ENCODE measurements at places on chromosomes 1 and 21. TPM values are rescaled to one million over a fixed set of nuclear protein-coding genes. Genes with fewer than 3 reads are reported as not detected.

DNA sequence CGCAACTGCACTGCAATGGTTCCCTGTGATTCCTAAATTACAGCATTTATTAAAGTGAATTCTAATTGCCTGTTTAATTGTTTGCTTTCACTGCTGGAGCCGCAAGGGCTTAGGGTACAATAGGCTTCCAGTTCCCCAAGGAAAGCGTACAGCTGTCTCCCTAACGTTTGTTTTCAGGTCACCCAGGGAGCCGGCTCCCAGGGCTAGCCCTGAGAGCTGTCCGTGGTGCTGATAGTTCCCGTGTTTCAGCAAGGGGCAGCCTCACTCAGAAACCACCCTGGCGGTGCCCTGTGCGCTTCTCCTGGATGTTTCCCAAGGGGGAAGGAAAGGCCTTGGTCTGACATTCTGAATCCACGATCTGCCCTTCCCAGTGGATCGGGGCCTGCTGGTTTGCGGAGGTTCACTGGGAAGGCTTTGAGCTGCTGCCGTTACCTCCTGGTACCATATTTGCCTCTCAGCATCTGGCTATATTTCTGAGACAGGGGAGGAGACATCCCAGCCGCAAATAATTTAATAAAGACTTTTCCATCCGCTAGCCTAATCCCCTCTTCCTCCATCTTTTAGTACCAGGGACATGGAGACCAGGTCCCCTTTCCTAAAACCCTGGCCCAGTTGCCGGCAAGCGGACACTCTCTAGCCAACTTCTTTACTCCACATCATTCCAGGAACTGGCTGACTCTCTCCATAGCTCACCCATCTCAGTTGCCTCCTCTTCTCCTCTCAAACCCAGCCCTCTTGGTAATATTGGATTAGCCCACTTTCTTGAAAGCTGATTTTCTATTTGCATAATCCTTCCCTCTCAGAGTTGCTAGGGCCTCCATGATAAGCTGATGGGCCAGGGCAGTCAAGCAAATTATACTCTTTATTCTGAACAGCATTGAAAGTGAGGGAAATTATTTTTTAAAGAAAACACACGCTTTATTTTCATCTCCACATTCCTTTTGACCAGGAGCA lies 149.0 kb downstream of the IGSF21 start:
- peak; percentile 87 for DNase-seq

GRCh38 chr1:211347077-211347844 lies 20.6 kb downstream of the TRAF5 start:
- DNase-seq, result no peak

GRCh38 chr1:151267760-151268159 lies 13.2 kb downstream of the PSMD4 start:
- no peak for DNase-seq

DNA sequence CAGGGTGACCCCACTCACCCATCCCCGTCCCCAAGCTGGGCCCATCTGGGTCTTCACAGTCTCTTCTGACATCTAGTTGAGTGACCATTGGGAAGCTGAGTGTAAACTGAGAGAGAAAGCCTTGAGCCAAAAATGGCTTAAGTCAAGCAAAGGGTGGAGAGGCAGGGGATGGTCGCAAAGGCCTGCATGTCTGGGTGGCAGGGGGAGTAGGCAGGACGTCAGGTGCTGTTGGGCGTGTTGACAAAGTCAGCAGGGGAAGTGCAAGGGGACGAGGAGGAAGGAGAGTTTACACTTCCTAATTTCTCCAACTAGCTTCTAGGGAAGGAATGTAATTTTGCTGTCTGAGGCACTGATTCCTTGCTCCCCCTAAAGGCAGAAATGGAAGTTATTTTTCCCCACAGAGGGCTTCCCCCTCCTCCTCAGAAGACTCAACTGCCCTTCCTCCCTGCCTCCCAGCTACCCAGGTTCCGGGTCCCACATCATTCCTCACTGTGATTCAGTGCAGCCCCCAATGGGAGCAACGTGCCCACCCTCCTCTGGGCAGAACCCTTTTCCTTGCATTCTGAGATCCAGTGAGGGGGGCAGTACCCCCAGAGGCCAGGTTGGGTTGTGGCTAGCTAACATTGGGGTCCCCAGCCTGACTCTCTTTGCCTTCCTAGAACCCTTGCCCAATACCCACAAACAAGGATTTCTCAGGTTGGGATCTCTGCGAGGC lies 1.2 kb upstream of the ADORA1 start:
- DNase-seq, result peak; percentile 79

DNA sequence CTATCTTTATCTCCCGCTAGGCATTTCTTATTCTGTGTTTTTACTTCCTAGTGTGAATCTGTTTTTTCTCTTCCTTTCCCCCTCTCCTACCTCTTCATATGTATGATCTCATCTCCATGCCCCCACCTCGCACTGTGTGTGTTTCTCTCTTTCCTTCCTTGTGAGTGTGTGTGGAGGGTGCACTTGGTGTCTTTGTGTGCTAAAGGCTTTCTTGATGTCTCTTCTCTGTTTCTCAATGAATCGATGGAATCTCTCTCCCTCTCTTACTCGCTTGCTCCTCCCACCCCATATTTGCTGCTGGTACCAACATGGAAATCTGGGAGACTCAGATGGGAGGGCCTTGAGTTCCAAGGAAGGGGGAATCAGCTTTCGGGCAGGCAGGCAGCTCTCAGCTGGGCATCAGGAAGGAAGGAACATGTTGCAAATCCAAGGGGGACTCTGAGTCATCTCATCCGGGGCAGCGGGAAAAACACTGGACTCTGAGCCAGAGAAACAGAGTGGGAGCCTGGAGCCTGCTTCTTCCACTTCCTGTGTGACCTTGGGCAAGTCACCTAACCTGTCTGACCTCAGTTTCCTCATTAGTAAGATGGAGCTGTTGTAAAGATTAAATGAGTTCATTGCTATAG lies 147.5 kb downstream of the PTPRU start:
- DNase-seq, result no peak

GRCh38 chr1:45876000-45876617 lies 72.7 kb downstream of the MAST2 start:
- no peak for DNase-seq

DNA sequence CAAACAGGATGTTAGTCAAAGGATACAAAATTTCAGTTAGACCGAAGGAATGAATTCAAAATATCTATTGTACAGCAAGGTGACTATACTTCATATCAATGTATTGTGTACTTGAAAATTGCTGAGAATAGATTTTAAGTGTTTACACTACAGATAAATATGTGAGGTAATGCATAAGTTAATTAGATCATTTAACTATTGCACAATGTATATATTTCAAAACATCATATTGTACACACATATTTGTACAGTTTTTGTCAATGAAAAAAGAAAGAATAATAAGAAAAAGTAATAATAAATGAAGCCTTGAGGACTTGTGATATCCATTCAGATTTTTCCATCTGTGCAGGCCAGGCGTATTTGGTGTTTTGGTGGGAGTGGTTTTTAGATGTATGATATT lies 367.4 kb upstream of the SNX7 start:
- no peak for DNase-seq

- no peak for DNase-seq
Measured at GRCh38 chr1:65948609-65949229, 156.0 kb downstream of the PDE4B start.

DNA sequence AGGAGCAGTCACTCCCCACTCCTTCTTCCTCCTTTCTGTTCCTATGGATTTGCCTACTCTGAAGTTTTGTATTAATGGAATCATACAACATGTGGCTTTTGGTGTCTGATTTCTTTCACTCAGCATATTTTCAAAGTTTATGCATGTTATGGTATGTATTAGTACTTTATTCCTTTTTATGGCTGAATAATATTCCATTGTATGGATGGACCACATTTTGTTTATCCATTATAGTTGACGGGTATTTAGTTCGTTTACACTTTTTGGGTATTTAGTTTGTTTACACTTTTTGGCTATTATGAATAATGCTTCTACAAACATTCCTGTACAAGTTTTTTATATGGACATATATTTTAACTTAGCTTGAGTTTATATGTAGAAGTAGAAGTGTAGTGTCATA lies 113.1 kb downstream of the PCBP3 start:
- no peak for DNase-seq

- DNase-seq, result no peak
Measured at GRCh38 chr1:172698224-172698623, 39.3 kb downstream of the FASLG start.

DNA sequence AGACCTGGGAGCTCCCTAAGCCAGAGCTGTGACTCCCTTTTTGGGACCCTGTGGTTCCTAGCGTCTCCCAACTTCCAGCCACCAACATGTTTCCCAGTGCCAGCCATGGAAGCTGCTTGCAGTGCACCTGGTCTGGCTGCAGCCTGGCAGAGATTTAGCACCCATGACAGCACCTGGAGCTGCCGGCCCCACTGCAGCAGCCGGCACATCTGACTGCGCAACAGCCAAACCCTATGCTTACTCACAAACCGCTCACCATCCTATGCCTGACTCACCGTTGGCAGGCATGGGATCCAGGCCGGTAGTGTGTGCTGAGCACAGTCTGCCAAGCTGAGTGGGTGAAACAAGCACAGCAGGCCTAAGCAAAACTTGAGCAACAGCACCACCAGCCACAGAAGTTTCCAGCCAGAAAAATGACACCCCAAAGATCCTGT lies 435.9 kb upstream of the PRMT6 start:
- no peak for DNase-seq

DNA sequence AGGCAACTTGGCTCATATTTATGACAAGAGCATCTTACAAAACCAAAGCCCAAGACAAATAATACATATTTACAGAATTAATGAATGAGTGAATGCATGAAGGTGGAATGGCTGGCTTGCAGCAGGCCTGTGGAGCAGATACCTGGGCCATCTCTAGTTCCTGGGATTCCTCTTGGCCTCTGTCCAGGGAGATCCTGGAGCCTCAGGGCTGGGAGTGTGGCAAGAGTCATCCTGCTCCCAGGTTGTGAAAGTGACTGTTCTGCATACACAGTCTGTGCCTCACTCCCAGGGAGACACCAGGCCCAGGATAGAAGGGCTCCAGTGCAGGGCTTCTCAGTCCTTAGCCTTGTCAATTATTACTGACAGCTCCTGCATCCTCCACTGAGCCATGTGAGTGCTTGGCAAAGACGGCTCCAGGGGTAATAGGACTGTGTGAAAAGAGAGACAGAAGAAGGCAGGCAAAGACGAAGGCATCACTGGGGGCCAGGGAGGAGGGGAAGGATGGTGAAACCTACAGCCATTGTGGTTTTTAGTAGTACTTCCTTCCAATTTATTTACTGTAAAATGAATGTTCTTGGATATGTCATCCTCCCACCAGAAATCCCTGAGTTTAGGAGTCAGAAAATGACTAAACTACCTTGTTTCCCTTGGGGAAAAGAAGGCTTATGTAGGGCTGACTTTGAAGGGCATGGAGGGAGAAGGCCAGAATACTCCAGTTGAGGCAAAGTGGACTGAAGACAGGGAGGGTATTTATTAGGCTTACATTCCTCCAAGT lies 14.3 kb upstream of the KPRP start:
- DNase-seq, result no peak

DNA sequence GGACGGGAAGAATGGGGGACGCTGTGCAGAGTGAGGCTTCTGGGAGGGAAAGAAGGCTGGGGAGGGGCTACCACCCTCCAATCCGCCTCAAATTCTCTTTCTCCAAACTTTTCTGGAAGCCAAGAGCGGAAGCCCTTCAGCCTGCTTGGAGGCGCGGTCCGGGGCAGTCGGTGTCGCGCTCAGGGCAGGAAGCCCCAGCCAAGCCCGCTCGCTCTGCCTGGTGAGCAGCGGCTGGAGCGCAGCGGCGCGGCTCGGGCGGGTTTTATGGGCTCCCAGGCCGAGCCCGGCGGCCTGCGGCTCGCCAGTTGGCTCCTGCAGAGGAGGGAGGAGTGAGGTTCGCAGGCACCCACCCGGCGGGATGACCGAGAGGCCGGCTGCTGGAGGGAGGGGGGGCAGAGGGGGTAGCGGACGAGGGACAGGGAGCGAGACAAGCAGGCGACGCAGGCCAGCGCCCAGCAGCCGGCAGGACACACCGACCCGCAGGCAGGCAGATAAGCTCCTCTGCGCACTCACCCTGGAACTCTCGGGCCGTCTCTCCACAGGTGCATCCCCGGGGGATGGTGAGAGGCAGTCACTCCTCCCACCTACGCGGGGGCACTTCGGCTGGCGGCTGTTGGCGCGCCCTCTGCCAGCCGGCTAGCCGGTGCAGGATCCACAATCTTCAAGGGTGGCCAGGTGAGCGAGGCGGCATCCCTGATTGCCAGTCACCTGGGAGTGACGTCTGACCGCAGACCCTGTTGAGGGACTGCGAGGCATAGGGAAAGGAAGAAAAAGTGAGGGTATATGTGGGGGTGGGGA lies at the start of gene AVPR1B:
AVPR1B (minus strand) TSS at position 238 of the 798 bp plus-strand sequence. CDS start 498 bp downstream, outside the sequence.
- DNase-seq, result peak; percentile 88

- DNase-seq, result no peak
Measured at GRCh38 chr1:182955596-182956588, 2.9 kb upstream of the SHCBP1L start.

- DNase-seq, result no peak
Measured at GRCh38 chr21:37878946-37879660, 37.2 kb downstream of the KCNJ6 start.

DNA sequence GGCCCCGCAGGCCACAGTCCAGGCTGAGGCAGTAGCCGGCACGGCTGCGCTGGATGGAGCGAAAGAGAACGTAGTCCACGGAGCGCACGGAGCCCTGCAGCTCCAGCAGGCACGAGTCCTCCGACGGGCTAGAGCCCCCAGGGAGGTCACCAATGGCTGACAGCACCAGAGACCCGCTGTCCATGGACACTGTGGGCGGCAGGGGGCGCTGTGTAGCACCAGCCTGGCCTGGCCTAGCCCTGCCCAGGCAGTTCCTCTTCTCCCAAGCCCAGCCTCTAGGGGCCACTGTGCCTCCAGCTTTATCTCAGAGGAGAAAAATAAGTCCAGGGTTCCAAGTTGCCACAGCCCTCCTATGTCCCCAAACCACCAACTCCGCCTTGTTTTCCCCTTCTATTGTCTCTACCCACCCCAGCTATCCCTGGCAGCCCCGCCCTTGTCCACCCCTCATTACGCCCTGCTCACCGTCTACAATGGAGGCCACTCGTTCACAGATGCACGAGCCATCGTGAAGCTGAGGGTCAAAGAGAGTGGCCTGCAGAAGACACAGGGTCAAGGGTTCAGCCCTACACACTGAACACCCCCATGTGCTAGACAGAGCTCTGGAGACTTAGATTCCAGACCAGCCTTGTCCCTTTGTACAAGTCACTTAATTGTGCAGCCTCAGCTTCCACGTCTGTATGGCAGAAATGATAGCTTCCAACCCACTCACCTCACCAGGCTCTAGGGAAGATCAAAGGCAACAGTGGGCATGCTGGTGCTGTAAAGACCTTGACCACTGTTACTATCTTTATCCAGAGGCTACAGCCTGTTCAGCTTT lies 4.4 kb downstream of the ENTREP3 start:
- peak; percentile 99 for DNase-seq

- DNase-seq, result no peak
Measured at GRCh38 chr1:45305231-45305630, 21.5 kb upstream of the HPDL start.

The APCS gene
- total RNA-seq, result not detected

The TMCC2 gene
- total RNA-seq, result 13.6 TPM

The RYR2 gene
- 23.9 TPM for total RNA-seq

The PCSK9 gene
- total RNA-seq, result 171 TPM

The PRMT6 gene
- 33.9 TPM for total RNA-seq

The ZFP69 gene
- total RNA-seq, result 9.2 TPM

The OR10Z1 gene
- not detected for total RNA-seq

The BLACAT1 gene
- 6.7 TPM for total RNA-seq

All from H7 (cell line).